ENCODE measurements at places on chromosomes 4 and X.

GRCh38 chr4:26342328-26343037 lies 21.7 kb downstream of the RBPJ start:
- no peaks in the 10 kb centered on the region for H3K27me3 ChIP-seq
- no peak for DNase-seq
- H3K4me3 ChIP-seq: no peak overlapping the region
- no peaks in the 10 kb centered on the region for H3K36me3 ChIP-seq
- H3K4me1 ChIP-seq: no peaks in the 10 kb centered on the region

- no peaks in the 10 kb centered on the region for H3K4me1 ChIP-seq
- H3K4me3 ChIP-seq: no peak overlapping the region
- no peaks in the 10 kb centered on the region for H3K27me3 ChIP-seq
- no peak overlapping the region for H3K27ac ChIP-seq
- no peaks in the 10 kb centered on the region for H3K36me3 ChIP-seq
Observed at GRCh38 chr4:47418147-47418546, 45.4 kb downstream of the COMMD8 start.

DNA sequence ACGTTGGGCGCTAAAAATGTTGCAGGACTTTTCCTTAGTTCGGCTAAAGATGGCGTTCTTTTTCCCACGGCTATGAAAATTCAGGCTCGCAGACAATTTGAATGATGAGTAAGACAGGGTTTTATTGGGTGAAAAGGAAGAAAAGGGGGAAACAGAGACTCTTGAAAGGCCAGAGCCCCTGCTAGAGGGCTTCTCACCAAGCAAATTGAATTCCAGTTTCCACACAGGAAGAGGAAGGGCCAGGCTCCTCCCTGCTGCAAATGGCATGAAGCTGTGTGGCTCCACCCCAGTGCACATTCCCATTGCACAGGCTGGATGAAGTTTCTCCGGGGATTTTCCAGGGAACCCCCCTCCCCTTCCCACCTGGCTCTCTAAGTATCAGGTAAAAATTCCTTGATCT lies 210.9 kb downstream of the KLHL4 start:
- no peaks in the 10 kb centered on the region for H3K27me3 ChIP-seq
- H3K4me3 ChIP-seq: no peak overlapping the region
- no peaks in the 10 kb centered on the region for H3K4me1 ChIP-seq
- DNase-seq: no peak

- no peak for DNase-seq
Observed at GRCh38 chr4:102169345-102169744, 175.9 kb downstream of the SLC39A8 start.

DNA sequence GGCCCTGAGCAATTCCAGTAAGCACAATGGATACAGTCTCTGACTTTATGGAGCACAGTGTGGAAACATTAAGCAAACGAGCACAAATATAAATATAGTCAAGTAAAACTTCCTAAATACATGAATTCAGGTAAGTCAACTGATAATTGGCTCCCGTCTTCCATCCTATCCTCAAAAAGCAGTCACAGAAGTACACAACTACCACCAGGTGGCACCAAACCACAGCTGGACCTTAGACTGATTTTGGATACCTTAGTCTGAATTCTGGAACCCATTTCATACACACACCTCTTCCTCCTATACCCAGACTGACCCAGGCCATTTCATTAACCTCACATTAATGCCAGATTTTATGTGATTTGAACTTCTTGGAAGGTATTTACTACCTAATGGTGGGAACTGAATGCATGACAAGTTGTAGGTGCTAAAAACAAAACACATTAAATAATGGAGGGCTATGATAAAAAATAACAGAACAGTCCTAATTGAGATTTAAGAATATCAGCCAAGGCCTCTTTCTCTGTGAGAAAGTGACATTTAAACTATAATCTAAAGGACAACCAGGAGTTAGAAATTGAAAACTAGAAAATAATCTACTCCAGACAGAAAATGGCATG lies 77.5 kb downstream of the ELF2 start:
- no peaks in the 10 kb centered on the region for H3K27me3 ChIP-seq
- H3K4me3 ChIP-seq: no peak overlapping the region
- peak; percentile 87 for DNase-seq
- H3K36me3 ChIP-seq: no peaks in the 10 kb centered on the region

DNA sequence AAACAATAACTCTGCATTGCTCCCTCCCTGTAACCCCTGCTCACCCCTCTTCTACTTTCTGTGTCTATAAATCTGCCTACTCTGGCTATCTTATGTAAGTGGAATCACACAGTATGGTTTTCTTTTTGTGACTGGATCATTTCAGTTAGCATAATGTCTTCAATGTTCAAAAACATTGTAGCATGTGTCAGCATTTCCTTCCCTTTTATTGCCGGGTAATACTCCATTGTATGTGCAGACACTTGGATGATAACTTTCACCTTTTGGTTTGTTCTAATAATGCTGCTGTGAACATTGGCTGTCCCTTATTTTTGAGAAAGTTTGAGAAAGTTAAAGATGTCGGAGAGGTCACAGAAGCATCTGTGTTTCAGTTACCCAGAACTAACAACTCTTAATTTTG lies 60.6 kb upstream of the TLR2 start:
- no peak overlapping the region for H3K27ac ChIP-seq
- H3K36me3 ChIP-seq: peaks cover 98% of the 10 kb centered on the region
- no peaks in the 10 kb centered on the region for H3K27me3 ChIP-seq
- H3K4me3 ChIP-seq: no peak overlapping the region

GRCh38 chr4:185656467-185656931 lies 121.2 kb upstream of the PDLIM3 start:
- H3K27me3 ChIP-seq: no peaks in the 10 kb centered on the region
- H3K27ac ChIP-seq: no peak overlapping the region
- no peaks in the 10 kb centered on the region for H3K36me3 ChIP-seq
- no peak overlapping the region for H3K4me3 ChIP-seq
- no peaks in the 10 kb centered on the region for H3K4me1 ChIP-seq
- DNase-seq: no peak

DNA sequence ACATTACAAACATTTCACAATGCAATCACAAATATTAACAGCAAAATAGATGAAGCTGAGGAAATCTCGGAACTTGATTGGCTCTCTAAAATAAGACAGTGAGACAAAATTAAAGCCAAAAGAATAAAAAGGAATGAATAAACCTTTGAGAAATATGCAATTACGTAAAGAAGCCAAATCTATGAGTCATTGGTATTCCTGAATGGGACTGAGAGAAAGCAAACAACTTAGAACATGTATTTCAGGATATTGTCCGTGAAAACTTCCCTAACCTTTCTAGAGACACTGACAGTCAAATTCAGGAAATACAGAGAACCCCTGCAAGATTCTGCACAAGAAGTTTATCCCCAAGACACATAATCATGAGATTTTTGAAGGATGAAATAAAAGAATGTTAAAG lies 48.4 kb upstream of the SPANXN2 start:
- H3K4me3 ChIP-seq: no peak overlapping the region
- no peaks in the 10 kb centered on the region for H3K4me1 ChIP-seq
- no peaks in the 10 kb centered on the region for H3K27me3 ChIP-seq
- no peaks in the 10 kb centered on the region for H3K36me3 ChIP-seq
- no peak for DNase-seq

- H3K36me3 ChIP-seq: no peaks in the 10 kb centered on the region
- no peaks in the 10 kb centered on the region for H3K27me3 ChIP-seq
- no peak overlapping the region for H3K4me3 ChIP-seq
- H3K27ac ChIP-seq: no peak overlapping the region
- no peak for DNase-seq
- no peaks in the 10 kb centered on the region for H3K4me1 ChIP-seq
Observed at GRCh38 chr4:6231663-6232165, 31.4 kb upstream of the JAKMIP1 start.

GRCh38 chrX:123994730-123995129 lies 33.2 kb downstream of the STAG2 start:
- H3K4me3 ChIP-seq: no peak overlapping the region
- peaks cover 7% of the 10 kb centered on the region for H3K4me1 ChIP-seq
- no peak overlapping the region for H3K27ac ChIP-seq
- H3K36me3 ChIP-seq: peaks cover 2% of the 10 kb centered on the region
- H3K27me3 ChIP-seq: no peaks in the 10 kb centered on the region
- peak; percentile 18 for DNase-seq

GRCh38 chr4:138344054-138344453 lies 101.9 kb upstream of the SLC7A11 start:
- no peaks in the 10 kb centered on the region for H3K36me3 ChIP-seq
- no peak overlapping the region for H3K27ac ChIP-seq
- H3K4me3 ChIP-seq: no peak overlapping the region
- no peak for DNase-seq

GRCh38 chrX:154313147-154313546 lies 17.6 kb downstream of the TKTL1 start:
- no peak overlapping the region for H3K4me3 ChIP-seq
- no peak for DNase-seq
- no peaks in the 10 kb centered on the region for H3K36me3 ChIP-seq
- peaks cover 14% of the 10 kb centered on the region for H3K4me1 ChIP-seq
- H3K27ac ChIP-seq: no peak overlapping the region

- peak overlapping the region; percentile 63 for H3K4me3 ChIP-seq
- peak overlapping the region; percentile 74 for H3K27ac ChIP-seq
- no peak for DNase-seq
- peaks cover 6% of the 10 kb centered on the region for H3K4me1 ChIP-seq
Observed at GRCh38 chrX:154020536-154021115, 924 bp upstream of the IRAK1 start.

DNA sequence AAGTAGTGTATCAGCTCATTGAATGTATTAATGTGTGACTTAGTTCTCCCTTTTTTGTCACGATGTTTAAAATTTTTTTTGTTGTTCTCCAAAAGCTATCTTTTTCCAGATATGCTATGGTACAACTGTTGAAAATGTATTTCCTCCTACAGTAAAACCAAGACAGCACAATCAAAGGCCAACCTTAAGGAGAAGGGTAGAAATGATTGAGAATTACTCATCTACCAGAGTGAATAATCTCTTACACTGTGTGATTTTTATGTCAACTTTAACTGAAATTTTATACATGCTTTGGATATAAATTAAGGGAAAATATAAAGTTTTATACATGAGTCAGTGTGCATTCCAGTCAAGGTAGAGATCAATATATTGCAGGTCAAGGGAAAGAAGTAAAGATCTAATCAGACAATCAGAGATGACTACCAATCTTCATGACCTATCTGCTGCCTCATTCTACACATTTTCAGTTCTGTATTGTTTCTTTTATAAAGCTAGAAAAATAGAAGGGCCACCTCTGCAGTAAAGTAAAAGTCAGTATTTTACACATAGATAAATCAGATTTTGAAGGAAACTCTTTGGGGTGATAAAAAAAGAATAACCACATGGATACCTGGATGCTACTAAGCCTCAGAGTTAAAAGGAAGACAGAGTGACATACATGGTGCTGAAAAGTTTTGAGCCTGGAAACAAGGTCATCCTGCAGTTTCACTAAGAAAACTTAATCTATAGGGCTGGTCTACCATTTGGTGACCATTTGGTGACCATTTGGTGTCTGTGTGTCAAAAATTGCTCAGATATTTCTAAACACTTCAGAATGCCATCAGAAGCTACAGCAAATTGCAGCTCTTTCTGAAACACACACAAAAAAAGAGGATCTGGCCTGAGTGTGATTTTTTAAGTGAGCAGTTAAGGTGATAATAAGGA lies 1.6 kb downstream of the FAM13A start:
- no peaks in the 10 kb centered on the region for H3K36me3 ChIP-seq
- no peaks in the 10 kb centered on the region for H3K4me1 ChIP-seq
- H3K27ac ChIP-seq: no peak overlapping the region

GRCh38 chr4:64230709-64231310 lies 178.4 kb downstream of the TECRL start:
- no peak for DNase-seq
- H3K36me3 ChIP-seq: no peaks in the 10 kb centered on the region
- H3K27me3 ChIP-seq: no peaks in the 10 kb centered on the region
- no peak overlapping the region for H3K4me3 ChIP-seq
- H3K27ac ChIP-seq: no peak overlapping the region

- no peak overlapping the region for H3K27ac ChIP-seq
- H3K27me3 ChIP-seq: no peaks in the 10 kb centered on the region
- no peak overlapping the region for H3K4me3 ChIP-seq
- peaks cover 6% of the 10 kb centered on the region for H3K4me1 ChIP-seq
Observed at GRCh38 chrX:44349561-44349960, 6.1 kb upstream of the EFHC2 start.

GRCh38 chr4:189870511-189871234 lies 70.0 kb upstream of the FRG1 start:
- H3K27ac ChIP-seq: no peak overlapping the region
- H3K4me3 ChIP-seq: no peak overlapping the region
- DNase-seq: no peak
- no peaks in the 10 kb centered on the region for H3K36me3 ChIP-seq

- H3K27ac ChIP-seq: peak overlapping the region; percentile 20
- peaks cover 36% of the 10 kb centered on the region for H3K4me1 ChIP-seq
- peak; percentile 30 for DNase-seq
- H3K36me3 ChIP-seq: no peaks in the 10 kb centered on the region
Observed at GRCh38 chr4:184287697-184288255, 70.1 kb upstream of the ENPP6 start.

- no peaks in the 10 kb centered on the region for H3K36me3 ChIP-seq
- H3K27ac ChIP-seq: no peak overlapping the region
- H3K27me3 ChIP-seq: no peaks in the 10 kb centered on the region
- no peak overlapping the region for H3K4me3 ChIP-seq
- no peak for DNase-seq
Observed at GRCh38 chr4:1608821-1609500, 75.2 kb downstream of the FAM53A start.

DNA sequence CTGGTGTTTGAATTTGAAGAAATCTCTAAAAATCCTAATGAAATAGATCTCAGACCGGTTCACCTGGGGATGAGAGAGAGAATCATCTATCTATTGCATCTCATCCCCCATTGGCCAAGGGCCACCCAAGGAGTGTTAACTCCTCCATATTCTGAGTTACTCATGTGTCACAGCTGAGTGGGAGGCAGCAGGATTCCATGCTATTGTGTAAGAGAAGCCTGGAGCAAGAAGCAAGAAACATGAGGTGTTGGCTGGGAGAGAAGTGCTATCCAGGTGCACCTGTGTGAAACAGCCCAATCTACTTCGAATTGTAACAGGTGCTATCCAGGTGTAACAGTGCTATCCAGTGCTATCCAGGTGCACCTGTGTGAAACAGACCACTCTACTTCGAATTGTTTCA lies 150.3 kb upstream of the MAOA start:
- no peaks in the 10 kb centered on the region for H3K36me3 ChIP-seq
- H3K27me3 ChIP-seq: no peaks in the 10 kb centered on the region
- H3K27ac ChIP-seq: no peak overlapping the region

DNA sequence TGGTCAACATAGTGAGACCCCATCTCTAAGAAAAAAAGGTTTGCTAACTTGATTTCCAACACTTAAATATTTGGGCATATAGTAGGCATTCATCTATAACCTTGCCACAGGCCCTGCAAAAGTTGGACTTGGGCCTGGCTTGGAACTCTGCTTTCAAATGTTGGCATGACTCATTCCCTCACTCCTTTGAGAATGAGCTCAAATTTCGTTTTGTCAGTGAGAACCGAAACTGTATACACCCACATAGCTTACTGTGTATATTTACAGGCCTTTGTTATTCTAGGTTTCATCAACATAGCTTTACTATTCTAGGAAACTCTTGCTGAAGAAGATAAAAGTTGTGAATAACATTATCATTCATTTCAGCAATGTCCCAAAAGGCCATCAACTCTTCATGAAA lies 88.7 kb upstream of the ELOVL6 start:
- no peaks in the 10 kb centered on the region for H3K27me3 ChIP-seq
- H3K36me3 ChIP-seq: no peaks in the 10 kb centered on the region
- H3K4me1 ChIP-seq: no peaks in the 10 kb centered on the region
- H3K27ac ChIP-seq: no peak overlapping the region
- H3K4me3 ChIP-seq: no peak overlapping the region

Measured in B cell (primary cell).